A549 treated with CpdA at 1 μM for 4 hours (cell line): ENCODE measurements at places on chromosomes 1 and 21. TPM values are rescaled to one million over a fixed set of nuclear protein-coding genes. Genes with fewer than 3 reads are reported as not detected.

Gene AMY1B
- total RNA-seq, result not detected in 5 replicates

Gene RASAL2
- 16.2 to 24.4 TPM (median 19.1 TPM) in 5 replicates for total RNA-seq

Gene EPHB2
- 44.5 to 64.1 TPM (median 52.7 TPM) in 5 replicates for total RNA-seq

Gene OPTC
- not detected in 5 replicates for total RNA-seq

Gene TRAF3IP3
- not detected in 5 replicates for total RNA-seq

Gene PFKFB2
- total RNA-seq, result 4.4 to 7.1 TPM (median 5.2 TPM) in 5 replicates

Gene IVL
- 0.03 TPM in 1 of 5 replicates, not detected in the others for total RNA-seq
